Fibroblast of villous mesenchyme (primary cell): ENCODE measurements at places on chromosomes 4 and X. TPM values are rescaled to one million over a fixed set of nuclear protein-coding genes. Genes with fewer than 3 reads are reported as not detected.

The TCEAL2 gene
- total RNA-seq = not detected in 2 replicates

The SMR3B gene
- total RNA-seq = not detected in 2 replicates

The CTPS2 gene
- total RNA-seq = 9.1 and 11.0 TPM in 2 replicates

The PWWP3B gene
- total RNA-seq = 4.5 and 5.2 TPM in 2 replicates

The BEND2 gene
- total RNA-seq = not detected in 2 replicates

The CTAG1A gene
- not detected in 2 replicates for total RNA-seq

The FOXR2 gene
- total RNA-seq = not detected in 2 replicates

DNA sequence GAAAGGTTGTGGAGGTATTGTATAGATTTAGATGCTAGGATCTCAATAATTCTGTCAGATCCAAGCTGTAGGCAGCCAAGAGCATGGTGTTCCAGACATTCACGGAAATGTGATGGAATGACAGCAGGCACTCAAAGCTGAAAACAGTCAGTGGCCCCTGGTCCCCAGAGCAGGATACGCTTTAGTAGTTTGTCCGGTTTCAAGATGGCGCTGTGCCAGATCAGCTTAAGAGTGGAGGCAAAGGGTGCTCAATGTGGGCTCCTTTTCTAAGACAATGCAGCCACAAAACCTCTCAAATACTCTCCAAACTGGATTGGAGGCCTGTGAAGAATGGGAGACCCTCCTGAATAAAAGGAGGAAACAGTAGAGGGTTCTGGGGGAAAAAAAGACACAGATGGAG lies 291.2 kb upstream of the HS3ST1 start:
- DNase-seq = no peak

DNA sequence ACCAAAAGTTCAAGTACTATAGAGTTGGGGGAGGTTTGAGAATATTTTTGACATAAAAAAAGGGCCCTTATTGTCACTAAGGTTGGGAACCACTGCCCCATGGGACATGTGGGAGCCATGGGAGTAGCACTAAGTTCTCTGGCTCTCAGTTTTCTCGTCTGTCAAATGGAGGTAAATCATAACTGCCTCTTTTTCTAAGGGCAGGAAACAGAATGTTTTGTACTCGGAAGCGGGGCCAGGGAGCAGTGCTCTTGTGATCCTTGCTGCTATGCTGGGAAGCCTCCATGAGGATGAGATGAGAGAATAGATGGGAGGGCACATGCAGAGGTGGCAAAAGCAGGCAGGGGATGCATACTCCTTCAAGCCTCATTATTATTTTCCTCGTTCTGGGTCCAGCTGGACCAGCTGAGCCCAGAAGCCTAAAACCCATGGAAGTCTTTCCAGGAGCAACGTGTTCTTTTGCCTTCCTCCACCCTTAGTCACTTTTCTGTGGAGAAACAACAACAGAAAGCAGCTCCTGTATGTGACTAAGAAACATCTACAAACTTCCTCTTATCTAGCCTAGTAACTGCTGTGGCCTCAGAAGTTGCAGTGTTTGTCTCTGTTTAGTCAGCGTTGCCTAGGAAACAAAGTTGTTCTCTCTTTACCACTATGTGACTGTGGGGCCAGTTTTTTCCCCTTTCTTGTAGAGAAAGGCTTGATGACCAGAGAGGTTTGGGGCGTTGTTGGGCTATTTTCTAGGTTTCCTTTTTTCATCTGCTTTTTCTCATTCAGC lies 64.8 kb downstream of the TSC22D3 start:
- DNase-seq = peak; percentile 96

DNA sequence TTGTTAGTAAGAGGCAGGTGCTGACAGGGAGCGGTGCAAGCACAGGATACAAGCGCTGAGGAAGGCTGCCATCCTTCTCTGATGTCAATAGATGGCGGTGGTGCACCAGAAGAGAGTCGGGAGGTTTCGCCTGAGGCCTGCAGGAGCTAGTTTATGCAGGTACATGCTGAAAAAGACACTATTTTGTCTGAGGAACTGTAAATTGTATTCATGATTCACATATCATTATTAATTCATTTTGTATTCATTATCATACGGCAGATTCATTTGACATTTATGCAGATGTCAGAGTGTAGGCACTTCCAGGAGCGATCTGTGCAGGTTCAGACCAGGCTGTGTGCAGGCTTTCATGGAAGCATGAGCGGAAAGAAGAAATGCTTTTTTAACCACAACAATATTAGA lies 824.0 kb downstream of the STIM2 start:
- DNase-seq = peak; percentile 40

DNA sequence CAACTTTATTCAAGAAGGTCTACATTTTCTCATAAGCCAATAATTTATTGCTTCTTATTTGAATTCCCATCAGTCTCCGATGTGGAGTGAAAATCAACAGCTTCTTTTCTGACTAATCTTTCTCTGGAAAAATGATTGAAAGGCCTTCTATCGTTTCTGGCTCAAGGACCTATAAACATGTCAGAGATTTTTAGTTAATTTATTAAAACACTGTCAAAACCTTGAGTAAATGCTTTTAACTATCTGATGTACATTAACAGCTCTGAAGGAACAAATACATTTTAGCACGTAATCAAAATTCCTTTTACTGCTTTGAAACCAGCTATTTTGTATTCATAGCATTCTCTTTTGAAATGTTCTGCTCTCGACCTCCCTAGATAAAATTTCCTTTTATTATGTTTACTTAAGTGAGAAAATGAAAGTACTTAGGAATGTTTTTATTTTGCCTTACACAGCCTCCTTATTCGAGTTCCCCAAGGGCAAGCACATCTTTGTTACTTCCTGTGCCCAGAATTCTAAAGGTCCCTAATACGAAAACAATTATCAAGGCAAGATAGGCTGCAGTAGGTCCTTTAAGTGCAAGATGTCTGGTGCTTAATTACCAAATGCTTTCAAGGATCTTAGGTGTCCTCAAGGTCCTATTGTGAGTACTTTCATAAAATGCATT lies 3.1 kb upstream of the ZFX start:
- DNase-seq = peak; percentile 69

- DNase-seq = peak; percentile 83
Observed at GRCh38 chr4:77697860-77698590, 92.4 kb downstream of the CXCL13 start.

- no peak for DNase-seq
Observed at GRCh38 chrX:152138388-152138784, at the start of gene MAGEA10. Gene MAGEA10, minus strand, starts transcription at chrX:152138577. Its CDS starts 2,957 bp downstream, at chrX:152135620.

DNA sequence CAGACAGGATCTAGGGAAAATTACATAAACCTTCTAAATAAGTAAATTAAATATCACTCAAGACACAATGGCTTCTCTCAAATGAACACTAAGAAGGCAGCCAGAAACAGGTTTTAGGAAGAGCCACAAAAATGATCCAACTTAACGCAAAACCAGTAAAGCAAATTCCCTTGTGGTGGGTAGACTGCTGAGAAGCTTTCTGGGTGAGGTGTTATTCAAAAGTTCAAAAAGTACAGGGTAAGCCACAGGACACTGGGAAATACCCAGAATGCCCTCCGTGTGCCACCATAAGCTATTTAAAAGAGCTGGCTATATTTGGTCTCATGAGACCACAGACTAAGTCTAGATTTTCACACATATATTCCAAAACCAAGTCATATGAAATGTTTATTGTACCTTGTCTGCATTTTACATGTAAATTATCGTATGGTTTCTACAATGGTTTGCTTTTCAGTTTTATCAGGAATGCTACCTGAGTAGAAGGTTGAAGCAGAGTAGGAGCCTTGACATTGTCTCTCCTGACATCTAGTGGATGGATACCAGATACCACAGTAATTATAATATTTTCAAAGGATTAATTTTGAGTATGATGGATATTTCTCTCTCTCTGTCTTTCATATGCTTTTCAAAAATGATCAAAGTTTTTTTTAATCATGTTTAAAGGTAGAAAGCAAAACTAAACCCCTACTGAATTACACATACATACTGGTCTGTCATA lies 109.3 kb upstream of the KLHL13 start:
- DNase-seq = peak; percentile 6

DNA sequence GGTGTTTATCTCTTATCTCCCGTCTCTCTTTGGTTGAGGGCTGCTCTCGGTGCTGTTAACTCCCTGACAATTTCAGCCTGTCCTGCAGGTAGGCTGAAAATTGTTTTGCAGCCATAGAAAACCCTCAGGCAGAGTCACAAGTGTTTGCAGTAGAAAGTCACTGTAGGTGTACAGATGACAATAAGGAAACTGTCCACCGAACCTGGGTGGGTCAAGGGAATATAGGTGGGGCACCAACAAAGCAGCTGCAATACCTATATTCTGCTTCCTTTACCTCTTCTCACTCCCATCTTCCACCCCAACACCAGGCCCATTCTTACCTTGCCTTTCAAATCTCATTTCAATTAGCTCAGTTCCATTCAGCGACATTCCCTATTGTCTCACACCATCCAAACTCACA lies 381.8 kb downstream of the PPP1R2C start:
- no peak for DNase-seq

- no peak for DNase-seq
Observed at GRCh38 chr4:38209654-38210053, 249.5 kb downstream of the PTTG2 start.

DNA sequence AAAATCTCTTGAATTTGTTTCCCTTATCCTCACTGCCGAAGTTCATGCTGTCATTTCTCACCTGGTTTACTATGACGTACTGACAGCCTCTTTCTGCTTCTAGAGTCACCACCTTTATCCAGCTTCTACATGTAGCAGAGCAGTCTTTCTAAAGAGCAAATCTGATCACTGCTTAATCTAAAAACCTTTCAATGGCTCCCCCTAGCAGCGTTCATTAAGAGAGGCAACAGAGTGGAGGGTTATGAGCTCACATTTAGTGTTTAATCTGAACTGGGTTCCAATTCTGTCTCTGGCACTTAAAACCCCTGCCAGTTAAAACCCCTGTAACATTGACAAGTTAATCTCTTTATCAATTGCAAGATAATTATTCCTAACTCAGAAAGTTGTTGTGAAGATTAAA lies 4.4 kb downstream of the RBPJ start:
- DNase-seq = peak; percentile 64

- no peak for DNase-seq
Observed at GRCh38 chr4:148215202-148215601, 227.0 kb downstream of the NR3C2 start.

DNA sequence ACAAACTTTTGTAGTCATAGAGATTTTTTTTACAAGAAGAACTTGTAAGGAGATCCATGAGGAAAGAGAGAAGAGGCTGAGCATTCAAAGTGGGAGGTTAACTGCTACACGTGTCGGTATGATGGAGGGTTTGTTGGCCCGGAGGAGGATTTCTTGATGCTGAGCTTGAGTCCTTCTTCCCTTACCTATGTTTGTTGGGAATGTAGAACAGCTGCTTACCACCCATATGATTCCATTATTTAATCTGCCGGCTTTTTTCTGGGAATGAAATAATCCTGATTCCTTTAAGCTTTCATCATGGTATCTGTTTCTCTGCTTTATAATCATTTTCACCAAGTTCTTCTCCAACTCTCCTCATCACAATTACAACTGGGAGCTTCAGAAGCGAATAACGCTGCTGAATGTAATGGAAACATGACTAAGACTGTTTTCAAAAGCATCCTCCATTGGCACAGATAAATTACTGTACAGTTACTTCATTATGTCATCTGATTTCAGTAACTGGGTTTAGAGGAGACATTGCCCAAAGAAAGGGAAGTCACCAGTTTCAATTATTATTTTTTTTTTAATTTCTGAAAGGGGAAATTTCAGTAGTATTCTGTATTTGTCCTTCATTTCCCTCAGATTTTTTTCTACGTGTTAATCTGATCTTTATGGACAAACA lies 420.6 kb downstream of the SPRY1 start:
- no peak for DNase-seq

- DNase-seq = no peak
Observed at GRCh38 chrX:53481093-53481492, 46.9 kb upstream of the HSD17B10 start.

DNA sequence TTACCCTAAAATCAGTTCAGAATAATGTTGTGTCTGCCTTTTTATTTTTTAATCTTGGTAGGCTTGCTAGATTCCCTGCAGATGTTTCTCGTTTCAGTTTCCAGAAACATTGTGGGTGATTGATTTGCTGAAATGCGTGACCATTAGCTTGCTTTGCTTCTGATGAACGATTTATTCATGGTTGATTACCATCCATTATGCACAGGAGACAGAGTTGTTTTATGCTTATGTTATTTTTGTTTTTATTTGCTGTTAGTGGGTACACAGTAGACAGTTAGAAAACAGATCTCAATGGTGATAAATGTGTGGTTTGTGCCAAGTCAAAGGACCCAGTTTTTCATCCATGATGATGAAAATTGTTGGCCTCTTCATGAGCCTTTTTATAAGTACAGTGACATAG lies 455.6 kb upstream of the BOD1L1 start:
- DNase-seq = no peak

DNA sequence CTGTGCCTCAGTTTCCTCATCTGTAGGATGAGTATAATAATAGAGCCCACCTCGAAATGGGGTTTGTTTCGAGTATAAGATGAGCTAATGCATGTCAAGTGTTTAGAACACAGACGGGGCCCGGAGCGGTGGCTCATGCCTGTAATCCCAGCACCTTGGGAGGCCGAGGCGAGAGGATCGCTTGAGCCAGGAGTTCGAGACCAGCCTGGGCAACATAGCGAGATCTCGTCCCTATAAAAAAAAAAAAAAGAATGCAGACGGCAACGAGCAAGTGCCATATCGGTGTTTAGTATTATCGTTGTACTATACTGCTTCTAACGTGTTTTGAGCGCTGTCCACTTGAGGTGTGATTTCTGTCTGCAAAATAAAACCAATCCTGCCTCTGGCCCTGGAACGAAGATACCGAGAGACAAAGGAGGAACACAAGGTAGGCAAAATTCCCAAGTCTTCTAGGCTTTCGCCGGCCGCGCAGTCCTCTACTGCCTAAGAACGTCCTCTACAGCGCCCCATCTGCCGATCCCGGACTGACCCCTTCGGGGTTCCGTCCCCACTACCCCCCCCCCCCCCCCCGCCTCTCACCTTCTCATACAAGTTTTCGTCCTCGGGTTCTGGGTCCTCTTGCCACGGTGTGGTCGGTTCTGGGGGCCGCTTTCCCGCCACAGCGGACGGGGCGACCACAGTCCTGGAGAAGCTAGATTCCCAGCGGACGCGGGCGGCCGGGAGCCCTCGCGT lies 442 bp downstream of the NDUFB11 start:
- peak; percentile 53 for DNase-seq

DNA sequence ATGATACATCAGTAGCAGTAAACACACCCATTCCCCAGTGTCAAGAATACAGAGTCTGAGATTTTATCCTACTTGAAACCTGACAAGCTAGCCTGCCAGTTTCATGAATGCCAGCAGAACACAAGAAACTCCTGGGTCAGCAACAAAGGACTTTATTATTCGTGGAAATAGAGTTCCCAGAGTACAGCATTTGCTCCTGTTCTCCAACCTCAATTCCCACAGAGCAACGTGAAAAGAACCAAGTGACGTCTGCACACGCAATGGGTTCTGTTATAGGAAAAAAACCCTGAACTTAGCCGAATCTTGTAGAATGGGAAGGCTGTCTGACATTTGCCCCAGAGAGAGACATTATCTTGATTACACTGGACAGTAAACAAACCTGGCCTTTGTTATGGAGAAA lies 23.3 kb upstream of the INTU start:
- DNase-seq = no peak

DNA sequence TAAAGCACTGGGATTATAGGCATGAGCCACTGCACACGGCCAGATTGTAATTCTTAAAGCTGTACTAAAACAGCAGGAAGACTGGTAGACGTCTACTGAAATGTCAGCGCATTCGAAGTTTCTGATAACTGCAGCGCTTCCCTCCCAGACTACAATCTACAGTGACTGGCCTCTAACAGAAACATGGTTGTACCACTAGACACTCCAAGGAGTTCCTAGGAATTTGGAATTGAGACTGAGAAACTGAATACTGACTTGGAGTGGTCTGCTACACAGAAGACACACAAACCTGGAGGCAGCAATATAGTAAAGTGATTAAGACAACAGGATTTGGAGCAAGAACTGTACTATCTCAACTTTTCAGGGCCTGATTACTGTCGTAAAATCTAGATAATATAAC lies 937 bp downstream of the HELQ start:
- peak; percentile 35 for DNase-seq
